Uterus (tissue), 4 donors: ENCODE measurements at places on chromosomes 12 and 14.
A peak's percentile ranks its signal among the peaks of the same experiment; 100 is the strongest.

DNA sequence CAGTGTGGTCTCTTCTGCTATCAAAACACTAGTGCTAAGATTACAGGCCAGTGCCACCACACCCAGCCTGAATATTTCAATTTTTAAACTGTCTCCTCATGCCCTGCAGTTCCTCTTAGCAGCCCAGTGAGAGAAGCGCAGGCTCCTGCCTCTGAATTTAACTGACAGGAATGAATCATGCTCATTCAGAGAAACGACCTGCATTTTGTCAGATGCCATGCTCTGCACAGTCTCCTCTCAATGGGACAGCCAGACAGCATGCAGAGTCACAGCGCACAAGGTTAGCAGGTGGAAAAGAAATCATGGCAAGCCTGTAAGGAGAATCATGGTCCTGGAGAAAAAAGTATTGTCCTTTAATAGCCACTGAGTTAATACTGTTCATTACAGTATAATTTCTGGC lies 691.0 kb upstream of the SEL1L start:
- H3K27ac ChIP-seq = no peak overlapping the region
- H3K4me1 ChIP-seq = no peaks in the 10 kb centered on the region
- no peaks in the 10 kb centered on the region for H3K27me3 ChIP-seq

DNA sequence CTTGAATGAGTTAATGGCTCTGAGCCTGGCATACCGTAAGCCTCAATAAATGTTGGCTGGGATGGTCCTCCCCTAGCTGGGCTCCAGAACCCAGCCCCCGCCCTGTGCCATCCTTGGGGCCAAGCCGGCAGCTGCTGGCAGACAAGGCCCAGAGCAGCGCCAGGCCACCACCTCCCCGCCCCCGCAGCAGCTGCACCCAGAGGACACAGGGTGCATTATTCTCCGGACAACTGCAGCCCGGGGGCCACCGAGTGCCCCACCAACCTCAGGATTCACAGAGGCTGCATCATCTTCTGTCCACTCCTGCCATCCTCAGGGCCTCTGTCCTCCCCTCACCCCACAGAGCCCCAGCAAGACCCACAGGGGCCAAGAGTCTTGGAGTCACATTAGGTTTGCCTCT lies 92.7 kb downstream of the NCOR2 start:
- no peak overlapping the region for H3K4me3 ChIP-seq
- no peaks in the 10 kb centered on the region for H3K4me1 ChIP-seq
- no peaks in the 10 kb centered on the region for H3K27me3 ChIP-seq
- no peak overlapping the region for H3K27ac ChIP-seq
- no peaks in the 10 kb centered on the region for H3K36me3 ChIP-seq

DNA sequence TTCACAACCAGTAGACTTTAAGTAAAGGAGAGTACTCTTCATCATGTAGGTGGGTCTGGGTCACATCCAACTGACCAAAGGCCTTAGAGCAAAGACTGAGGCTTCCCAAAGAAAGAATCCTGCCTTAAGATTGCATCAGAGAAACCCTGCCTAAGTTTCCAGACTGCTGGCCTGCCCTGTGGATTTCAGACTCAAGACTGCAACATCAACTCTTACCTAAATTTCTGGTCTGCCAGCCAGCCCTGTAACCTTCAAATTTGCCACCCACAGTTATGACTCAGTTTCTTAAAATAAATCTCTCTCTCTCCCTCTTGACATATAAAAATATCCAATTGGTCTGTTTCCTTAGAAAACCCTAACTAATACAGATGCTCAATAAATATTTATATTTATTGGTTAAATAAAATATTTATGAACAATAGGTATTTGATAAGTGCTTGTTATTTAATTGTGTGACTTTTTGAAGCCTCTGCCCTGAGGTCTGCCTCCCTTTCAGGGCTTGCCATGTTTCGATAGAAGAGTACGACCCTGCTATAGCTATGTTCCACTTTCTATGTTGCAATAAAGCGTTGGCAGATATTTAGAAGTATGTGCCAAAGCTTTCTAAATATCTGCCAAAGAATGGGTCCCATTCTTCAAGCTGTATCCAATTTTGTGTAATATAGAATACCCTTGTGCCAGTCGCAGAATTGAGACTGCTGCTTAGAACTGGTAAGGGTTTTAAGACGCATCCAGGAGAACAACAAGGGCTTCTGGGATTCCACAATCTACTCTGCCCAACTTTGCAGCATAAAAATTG lies 65.7 kb downstream of the TMEM30B start:
- H3K4me1 ChIP-seq = no peaks in the 10 kb centered on the region
- H3K36me3 ChIP-seq = no peaks in the 10 kb centered on the region
- DNase-seq = no peak

GRCh38 chr12:90074086-90074485 lies 365.4 kb upstream of the ATP2B1 start:
- H3K36me3 ChIP-seq = no peaks in the 10 kb centered on the region
- no peak overlapping the region for H3K4me3 ChIP-seq
- DNase-seq = no peak
- no peaks in the 10 kb centered on the region for H3K4me1 ChIP-seq

DNA sequence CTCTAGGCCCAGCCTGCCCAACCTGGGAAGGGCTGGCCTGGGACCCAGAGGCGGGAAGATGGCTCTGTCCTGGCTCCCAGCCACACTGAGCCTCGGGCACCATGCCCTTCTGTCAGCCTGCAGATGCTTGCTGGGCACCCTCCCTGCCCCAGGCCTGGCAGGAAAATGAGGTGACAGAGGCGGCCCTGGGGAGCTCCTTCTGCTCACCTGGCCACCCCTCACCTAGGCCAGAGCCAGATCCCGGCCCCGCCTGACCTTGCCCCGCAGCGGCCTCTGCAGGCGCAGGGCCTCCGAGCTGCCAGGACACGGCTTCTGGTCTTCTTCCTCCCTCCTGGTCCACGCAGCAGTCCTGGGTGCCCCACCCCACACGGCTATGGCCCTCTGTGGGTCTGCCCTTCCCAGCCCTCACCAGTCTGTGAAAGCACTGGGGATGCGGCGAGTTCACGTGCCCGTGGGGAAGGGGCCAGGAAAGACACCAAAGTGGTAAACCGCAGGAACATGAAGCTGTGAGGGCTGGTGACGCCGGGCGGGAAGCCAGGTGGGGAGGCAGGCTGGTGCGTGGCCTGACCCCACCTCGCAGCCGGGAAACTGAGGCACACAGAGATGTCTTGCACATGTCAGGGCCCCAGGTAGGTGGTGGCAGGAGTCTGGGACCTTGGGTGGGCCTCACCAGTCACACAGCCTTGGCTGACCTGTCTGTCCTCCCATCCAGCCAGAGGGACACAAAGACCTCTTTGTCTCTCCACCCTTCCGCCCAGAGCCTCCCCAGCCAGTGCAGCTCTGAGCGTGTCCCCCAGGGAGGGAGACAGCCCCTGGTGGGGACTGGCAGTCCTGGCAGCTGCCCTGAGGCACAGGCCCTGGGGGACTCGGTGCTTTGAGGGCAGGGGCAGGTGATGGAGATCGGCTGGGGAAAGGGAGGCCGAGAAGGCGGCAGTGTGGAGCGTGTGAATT lies 12.8 kb downstream of the BAG5 start:
- H3K27me3 ChIP-seq = no peaks in the 10 kb centered on the region
- H3K4me1 ChIP-seq = peaks cover 15% of the 10 kb centered on the region
- H3K4me3 ChIP-seq = no peak overlapping the region

DNA sequence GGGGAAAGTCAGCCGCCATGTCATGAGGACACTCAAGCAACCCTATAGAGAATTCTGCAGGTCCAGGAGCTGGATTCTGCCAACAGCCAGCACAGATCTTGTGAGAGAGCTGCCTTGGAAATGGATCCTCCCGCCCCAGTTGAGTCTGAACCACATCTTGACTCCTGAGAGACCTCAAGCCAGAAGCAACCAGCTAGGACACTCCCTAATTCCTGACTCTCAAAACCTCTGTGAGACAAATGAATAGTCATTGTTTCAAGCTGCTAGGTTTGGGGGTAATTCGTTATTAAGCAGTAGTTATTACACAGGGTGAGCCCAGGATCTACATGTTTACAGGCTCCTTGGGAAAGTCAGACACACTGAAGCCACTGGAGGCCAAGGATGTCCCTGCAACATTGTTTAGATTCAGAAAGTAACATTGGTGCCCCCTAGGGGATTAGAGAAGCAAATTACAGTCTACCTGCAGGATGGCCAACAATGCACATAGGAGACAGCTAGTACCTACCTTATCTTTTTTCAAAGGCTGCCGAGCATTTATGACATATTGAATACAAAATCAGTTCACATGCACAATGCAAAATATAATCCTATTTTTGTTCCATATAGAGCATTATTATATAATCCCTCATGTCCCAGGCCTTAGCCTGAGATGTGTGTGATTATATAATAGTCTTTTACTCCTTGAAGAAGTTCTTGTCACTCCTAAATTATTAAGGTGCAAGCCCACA lies 57.9 kb upstream of the FICD start:
- no peaks in the 10 kb centered on the region for H3K27me3 ChIP-seq
- no peaks in the 10 kb centered on the region for H3K36me3 ChIP-seq
- no peaks in the 10 kb centered on the region for H3K4me1 ChIP-seq

- no peaks in the 10 kb centered on the region for H3K4me1 ChIP-seq
- H3K4me3 ChIP-seq = no peak overlapping the region
- no peaks in the 10 kb centered on the region for H3K27me3 ChIP-seq
Measured at GRCh38 chr14:58272588-58273372, 25.6 kb upstream of the ARID4A start.

DNA sequence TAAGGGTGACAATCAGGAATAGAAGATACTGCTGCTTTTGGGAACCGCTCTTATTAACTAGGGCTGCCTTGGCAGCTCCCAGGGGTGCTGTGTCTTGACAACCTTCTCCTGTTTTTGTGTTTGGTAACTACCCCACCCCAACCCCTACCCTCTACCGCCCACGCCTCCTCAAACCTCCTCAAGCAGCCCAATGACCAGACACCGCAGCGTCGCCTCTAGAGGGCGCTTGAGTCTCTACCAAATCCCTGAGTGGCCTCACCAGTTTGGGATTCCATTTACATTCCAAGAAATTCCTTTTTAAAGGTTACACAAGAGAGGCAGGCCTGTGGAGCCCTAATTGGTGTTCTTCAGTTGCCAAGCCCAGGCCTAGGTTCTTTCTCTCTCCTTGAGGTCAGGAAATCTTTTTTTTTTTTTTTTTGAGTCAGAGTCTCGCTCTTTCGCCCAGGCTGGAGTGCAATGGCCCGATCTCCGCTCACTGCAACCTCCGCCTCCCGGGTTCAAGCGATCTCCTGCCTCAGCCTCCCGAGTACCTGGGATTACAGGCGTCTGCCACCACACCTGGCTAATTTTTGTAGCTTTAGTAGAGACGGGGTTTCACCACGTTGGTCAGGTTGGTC lies 72.4 kb upstream of the USP44 start:
- peak overlapping the region; percentile 37 for H3K27ac ChIP-seq
- H3K4me1 ChIP-seq = no peaks in the 10 kb centered on the region
- H3K36me3 ChIP-seq = no peaks in the 10 kb centered on the region

GRCh38 chr14:54685286-54685845 lies 118.4 kb downstream of the SAMD4A start:
- no peaks in the 10 kb centered on the region for H3K27me3 ChIP-seq
- peaks cover 18% of the 10 kb centered on the region for H3K4me1 ChIP-seq
- H3K4me3 ChIP-seq = no peak overlapping the region
- H3K27ac ChIP-seq = peak overlapping the region; percentile 97

GRCh38 chr12:117144599-117144998 lies 45.4 kb upstream of the TESC start:
- no peaks in the 10 kb centered on the region for H3K4me1 ChIP-seq
- no peak for DNase-seq
- no peak overlapping the region for H3K27ac ChIP-seq
- H3K36me3 ChIP-seq = no peaks in the 10 kb centered on the region
- H3K27me3 ChIP-seq = no peaks in the 10 kb centered on the region
- no peak overlapping the region for H3K4me3 ChIP-seq
